ENCODE measurements at places on chromosomes 2 and 18. TPM values are rescaled to one million over a fixed set of nuclear protein-coding genes. Genes with fewer than 3 reads are reported as not detected.
A peak's percentile ranks its signal among the peaks of the same experiment; 100 is the strongest.

GRCh38 chr2:136328207-136328795 is 210.4 kb upstream of the CXCR4 start:
- DNase-seq: no peak

GRCh38 chr2:163471947-163472346 is 263.9 kb downstream of the FIGN start:
- no peak for DNase-seq

DNA sequence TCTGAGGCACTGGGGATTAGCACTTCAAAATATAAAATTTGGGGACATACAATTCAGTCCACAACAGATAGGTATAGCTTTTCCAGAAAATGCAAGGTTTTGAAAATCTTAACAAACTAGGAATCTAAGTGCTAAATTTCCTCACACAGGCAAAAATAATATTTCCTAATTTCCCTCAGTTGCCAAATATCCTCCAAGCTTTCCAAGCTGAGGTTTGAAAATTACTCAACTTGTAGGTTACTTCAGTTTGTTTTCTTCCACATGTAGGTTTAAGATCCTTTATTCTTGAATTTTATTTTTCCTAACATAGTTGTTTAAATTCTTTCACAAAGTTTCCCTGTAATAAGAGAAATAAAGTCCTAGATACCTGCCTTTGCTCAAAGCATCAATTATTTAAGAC is 192.9 kb upstream of the NRXN1 start:
- DNase-seq: no peak

- no peak for DNase-seq
Observed at GRCh38 chr2:186327251-186327868, 158.7 kb upstream of the ZC3H15 start.

DNA sequence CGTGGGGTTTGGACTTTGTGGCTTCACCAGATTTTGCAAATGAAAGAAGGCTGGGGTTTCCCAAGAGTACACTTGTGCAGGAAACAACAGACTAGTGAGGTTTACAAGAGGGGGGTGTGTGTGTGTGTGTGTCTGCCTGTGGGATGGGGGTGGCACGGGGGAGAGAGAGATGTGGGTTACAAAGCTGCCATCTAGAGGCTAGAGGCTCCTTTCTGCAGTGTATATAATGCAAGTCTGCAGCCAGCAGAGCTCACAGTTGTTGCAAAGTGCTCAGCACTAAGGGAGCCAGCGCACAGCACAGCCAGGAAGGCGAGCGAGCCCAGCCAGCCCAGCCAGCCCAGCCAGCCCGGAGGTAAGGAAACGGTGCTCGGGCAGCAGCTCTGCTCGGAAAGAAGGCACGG is at the start of gene ACKR3:
Gene ACKR3, plus strand, starts transcription at position 253 of the 401 bp plus-strand sequence. CDS start 10,641 bp downstream, outside the sequence.
- peak; percentile 21 for DNase-seq

- no peak for DNase-seq
Observed at GRCh38 chr2:5540856-5541255, 151.3 kb upstream of the SOX11 start.

DNA sequence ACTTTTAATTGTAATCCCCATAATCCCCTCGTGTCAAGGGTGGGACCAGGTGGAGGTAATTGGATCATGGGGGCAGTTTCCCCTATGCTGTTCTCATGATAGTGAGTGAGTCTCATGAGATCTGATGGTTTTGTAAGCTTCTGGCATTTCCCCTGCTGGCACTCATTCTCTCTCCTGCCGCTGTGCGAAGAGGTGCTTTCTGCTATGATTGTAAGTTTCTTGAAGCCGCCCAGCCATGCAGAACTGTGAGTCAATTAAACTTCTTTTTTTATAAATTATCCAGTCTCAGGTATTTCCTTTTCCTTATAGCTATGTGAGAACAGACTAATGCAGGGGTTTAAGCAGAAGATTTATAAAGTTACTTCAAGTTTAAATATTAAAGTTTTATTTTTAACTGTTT is 655.2 kb downstream of the EPHA4 start:
- DNase-seq: no peak

DNA sequence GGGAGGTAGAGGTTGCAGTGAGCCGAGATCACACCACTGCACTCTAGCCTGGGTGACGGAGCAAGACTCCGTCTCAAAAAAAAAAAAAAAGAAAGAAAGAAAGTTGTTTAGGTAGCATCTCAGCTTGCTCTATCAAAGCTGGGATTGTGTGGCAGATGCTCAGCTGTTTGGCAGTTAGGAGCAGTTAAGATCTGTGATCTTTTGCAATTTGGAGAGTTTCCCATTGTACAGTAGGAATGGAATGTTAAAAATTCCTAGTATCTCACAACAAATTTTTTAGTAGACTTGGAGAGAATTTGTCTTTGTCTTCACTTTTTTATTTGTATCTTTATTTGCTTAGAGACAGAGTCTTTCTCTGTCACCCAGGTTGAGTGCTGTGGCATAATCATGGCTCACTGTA is 122.9 kb upstream of the UNC80 start:
- no peak for DNase-seq

DNA sequence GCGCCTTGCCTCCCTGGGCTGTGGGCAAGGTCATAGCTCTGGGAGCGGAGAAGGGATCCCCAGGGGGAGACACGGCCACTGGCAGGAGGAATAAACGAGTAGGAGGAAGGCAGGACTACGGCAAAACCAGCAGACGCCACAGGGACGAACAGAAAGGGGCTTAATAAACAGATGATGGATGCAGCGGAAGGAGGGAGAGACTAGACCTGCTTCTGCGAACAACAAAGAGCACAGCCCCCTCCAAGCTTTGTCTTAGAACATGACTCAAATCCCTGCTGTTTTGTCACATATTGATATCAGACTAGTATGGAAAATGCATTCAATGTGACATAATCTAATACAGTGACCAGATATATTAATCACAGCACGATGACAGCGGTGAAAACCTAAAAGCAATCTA is 155.9 kb upstream of the TPO start:
- no peak for DNase-seq

GRCh38 chr18:45666520-45666919 is 51.2 kb downstream of the SLC14A2 start:
- no peak for DNase-seq

- DNase-seq: no peak
Observed at GRCh38 chr18:28903306-28903705, 726.4 kb upstream of the CDH2 start.

ST8SIA5 gene
- 0.54 TPM for total RNA-seq

DNA sequence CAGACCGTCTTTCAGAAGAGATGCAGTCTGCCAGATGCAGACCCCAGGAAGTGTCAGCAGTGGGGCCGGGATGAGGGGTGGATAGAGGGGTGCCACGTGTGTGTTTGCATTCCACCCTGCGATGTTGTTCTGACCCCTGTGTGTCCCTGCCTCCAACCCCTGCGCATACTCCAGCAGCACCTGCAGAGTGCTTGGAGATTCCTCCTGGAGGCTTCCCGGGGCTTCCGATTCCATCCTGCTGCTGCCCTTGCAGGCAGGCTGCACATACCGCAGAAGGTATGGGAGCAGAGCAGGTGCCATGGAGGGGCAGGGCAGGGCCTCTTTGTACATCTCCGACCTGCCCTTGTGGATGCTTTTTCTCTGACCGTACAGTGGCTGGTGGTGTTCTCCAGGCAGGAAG is 177.2 kb downstream of the SH3RF3 start:
- DNase-seq: no peak

GRCh38 chr2:162328424-162329157 is 10.1 kb upstream of the IFIH1 start:
- DNase-seq: no peak

CHST10 gene
- 0.27 TPM for total RNA-seq

DNA sequence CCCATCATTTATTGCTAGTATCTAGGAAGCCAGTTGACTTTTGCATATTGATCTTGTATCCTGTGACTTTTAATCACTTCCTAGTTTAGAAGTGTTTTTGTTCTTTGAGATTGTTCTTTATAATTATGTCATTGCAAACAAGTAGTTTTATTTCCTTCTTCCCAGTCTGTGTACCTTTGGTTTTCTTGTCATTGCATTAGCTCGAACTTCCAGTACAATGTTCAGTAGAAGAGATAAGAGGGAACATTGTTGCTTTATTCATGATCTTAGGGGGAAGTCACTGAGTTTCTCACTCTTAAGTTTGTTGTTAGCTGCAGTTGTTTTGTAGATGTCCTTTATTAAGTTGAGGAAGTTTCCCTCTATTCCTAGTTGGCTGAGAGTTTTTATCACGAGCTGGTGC is 61.0 kb downstream of the TRAPPC12 start:
- DNase-seq: no peak

DNA sequence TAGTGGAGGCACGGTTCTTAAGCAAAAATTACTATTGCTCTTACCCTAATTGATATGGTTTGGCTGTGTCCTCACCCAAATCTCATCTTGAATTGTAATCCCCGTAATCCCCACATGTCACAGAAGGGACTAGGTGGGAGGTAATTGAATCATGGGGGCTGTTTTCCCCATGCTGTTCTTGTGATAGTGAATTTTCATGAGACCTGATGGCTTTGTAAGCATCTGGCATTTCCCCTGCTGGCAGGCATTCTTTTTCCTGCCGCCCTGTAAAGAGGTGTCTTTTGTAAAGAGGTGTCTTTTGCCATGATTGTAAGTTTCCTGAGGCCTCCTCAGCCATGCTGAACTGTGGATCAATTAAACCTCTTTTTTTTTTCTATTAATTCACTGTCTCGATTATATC is 1691.8 kb upstream of the SLC39A10 start:
- no peak for DNase-seq

SALL3 gene
- total RNA-seq: not detected

DNA sequence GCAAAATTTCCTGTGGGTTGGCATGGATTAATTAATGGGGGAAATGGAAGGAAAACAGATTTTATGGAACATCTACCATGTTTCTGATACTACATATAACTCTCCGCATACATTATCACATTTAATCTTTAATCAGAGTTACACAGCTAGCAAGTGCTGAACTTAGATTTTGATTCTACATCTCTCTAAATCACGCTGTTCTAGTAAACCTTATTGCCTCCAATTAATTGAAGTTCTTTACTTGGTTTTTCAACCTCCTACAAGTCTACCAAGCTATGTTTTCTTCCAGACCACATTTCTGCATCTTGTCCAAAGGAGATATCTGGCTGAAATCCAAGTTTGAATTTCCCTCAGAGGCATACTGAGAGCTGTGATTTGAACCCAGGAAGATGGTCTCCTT is 125.8 kb upstream of the GAREM1 start:
- DNase-seq: no peak

CPS1 gene
- total RNA-seq: 37.5 TPM

GRCh38 chr2:6986301-6986911 is 69.2 kb downstream of the RNF144A start:
- no peak for DNase-seq

DNA sequence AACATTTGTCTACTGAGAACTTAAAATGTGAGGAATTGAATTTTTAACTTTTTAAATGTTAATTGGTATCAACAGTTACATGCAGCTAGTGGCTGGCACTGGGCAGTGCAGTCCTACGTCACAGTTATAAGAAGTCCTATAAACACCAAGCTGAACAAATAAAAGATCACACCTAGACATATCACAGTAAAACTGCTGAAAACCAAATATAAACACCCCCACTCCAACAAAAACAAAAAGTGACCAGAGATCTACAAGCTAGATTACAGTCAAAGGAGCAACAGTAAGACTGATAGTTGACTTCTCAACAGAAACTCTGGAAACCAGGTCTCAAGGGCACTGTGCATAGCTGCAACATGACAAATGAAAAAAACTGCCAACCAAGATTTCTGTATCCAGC is 19.4 kb downstream of the TLK1 start:
- DNase-seq: no peak

GRCh38 chr18:50879302-50880118 is 592 bp downstream of the ME2 start:
- DNase-seq: no peak

- no peak for DNase-seq
Observed at GRCh38 chr2:212409560-212409959, 129.0 kb downstream of the ERBB4 start.

- no peak for DNase-seq
Observed at GRCh38 chr2:219443016-219443696, 8.5 kb downstream of the SPEG start.

GRCh38 chr2:221286406-221286805 is 285.7 kb downstream of the EPHA4 start:
- no peak for DNase-seq

- DNase-seq: no peak
Observed at GRCh38 chr2:230949966-230950873, 25.2 kb upstream of the GPR55 start.

- no peak for DNase-seq
Observed at GRCh38 chr2:144403933-144404332, 116.0 kb downstream of the ZEB2 start.

- DNase-seq: no peak
Observed at GRCh38 chr2:166454006-166454595, 39.9 kb downstream of the SCN7A start.

- peak; percentile 66 for DNase-seq
Observed at GRCh38 chr2:192500550-192501200, 305.9 kb upstream of the TMEFF2 start.

UGT1A10 gene
- total RNA-seq: not detected

GRCh38 chr2:5454051-5454390 is 238.2 kb upstream of the SOX11 start:
- DNase-seq: no peak

SEPTIN2 gene
- 317 TPM for total RNA-seq

DNA sequence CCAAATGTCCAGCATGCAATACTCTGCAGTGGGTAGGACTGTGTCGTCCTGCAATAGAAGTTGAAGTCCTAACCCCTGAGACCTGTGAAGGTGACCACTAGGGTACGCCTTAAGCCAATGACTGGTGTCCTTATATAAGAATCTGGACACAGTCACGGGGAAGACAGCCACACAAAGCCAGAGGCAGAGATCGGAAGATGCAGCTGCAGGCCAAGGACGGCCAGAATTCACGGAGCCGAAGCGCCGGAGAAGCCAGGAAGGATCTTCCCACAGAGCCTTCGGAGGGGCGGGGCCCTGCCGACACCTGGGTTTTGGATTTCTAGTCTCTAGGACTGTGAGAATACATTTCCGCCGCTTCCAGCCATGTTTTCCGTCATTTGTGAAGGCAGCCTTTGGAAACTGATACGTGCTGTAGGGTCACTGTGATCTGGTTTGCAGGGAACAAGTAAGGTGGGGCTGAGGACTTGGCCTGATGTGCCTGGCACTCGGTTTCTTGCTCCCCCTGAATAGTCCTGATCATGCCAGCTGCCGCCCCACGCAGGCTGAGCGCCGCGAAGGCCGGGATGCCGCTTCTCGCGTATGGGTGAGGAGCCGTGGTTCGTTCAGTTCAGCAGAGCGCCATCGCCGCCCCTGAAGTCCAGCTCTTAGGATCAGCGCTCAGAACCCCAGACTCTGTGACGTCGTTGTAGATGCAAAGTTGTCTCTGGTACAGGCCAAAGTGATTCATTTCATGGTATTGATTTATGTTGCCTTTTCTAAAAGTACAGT is 38.7 kb downstream of the PTGR3 start:
- DNase-seq: no peak

DNA sequence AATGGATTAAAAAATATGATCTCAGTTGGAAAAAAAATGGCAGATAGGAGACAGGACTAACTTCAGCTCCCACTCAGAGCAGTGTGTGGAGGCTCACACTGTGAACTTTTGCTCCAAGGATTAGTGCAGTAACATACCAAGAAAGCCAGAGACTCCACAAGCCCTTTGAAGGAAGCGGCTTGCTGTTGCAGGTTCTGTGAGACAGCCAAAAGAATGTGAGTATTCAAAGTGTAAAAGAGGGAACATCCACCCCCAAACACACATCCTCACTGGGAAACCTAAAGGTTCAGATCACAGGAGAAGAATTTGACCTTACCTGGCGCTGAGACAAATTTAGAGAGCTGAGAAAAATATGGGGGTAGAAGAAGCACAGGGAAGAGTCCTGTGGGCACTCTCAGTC is 77.5 kb downstream of the FAM171B start:
- DNase-seq: no peak
